NCI-H345 (cell line): ENCODE measurements at places on chromosomes 2 and 18.

- no peak for DNase-seq
Measured at GRCh38 chr18:12933327-12933726, 14.5 kb upstream of the SEH1L start.

GRCh38 chr2:62343636-62344337, 147.9 kb downstream of the B3GNT2 start:
- DNase-seq: peak; percentile 52

DNA sequence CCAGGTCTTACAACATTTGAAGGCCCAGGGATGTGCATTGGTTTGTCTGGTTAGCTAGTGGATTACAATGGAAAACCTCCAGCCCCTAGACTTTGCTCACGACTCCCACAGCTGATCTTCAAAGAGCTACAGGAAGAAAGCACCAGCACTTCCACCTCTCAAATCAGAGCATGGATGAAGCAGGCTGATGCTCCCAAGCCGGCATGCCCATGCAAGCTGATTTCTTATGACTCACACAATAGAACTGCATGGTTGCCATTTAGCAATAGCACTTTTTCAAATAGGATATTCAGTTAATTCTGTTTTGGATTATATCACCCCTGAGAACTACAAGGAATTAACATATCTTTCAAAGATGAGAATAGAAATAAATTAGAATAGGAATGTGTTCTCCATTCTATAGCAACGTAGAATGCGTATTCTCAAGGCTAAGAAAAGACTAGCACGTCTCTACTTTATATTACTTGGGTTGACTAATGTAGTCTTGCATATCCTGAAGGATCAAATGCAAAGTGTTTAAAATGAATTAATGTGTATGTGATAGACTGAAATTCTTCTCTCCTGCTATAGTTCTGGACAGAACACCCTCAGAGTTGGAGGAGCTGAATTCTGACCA, 292.4 kb downstream of the TRIB2 start:
- DNase-seq: no peak

GRCh38 chr2:16025211-16025875, 85.0 kb downstream of the MYCN start:
- no peak for DNase-seq

- DNase-seq: no peak
Measured at GRCh38 chr18:47120428-47120827, 29.9 kb downstream of the HDHD2 start.

DNA sequence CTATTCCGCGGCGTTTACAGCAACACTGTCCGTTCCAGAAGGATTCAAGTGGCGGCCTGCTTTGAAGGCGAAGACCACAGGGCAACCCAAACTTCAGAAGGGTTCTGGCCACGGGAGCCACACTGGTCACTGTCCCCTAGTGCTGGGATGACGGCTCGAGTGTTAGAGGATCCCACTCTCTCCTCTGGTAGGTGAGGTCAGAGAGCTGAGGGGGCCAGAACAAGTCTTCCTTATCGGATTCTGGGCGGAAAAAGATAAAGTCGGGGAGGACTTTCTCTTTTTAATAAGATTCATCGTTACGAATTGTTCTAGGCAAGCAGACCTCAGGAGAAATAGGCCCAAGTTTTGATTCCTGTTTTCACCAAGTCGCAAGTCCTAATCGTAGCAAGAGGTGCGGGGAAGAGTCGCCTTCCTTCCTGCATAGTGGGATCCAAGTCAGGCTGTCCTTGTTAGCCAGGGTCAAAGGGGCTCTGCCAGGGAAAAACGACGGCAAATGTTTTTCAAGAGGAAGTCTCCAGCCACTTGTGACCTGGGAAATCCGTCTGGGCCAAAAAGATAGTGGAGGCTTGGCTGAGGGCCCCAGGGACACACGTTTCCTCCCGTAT, 864 bp upstream of the MYL12A start:
- DNase-seq: no peak

- no peak for DNase-seq
Measured at GRCh38 chr18:70135604-70136003, 69.9 kb downstream of the RTTN start.

- DNase-seq: no peak
Measured at GRCh38 chr2:215668378-215668775, 232.5 kb upstream of the FN1 start.
